T follicular helper cell (primary cell): ENCODE measurements at places on chromosomes 1 and 21.

GRCh38 chr1:95226781-95227660 is 7.0 kb upstream of the RWDD3 start:
- DNase-seq = no peak

DNA sequence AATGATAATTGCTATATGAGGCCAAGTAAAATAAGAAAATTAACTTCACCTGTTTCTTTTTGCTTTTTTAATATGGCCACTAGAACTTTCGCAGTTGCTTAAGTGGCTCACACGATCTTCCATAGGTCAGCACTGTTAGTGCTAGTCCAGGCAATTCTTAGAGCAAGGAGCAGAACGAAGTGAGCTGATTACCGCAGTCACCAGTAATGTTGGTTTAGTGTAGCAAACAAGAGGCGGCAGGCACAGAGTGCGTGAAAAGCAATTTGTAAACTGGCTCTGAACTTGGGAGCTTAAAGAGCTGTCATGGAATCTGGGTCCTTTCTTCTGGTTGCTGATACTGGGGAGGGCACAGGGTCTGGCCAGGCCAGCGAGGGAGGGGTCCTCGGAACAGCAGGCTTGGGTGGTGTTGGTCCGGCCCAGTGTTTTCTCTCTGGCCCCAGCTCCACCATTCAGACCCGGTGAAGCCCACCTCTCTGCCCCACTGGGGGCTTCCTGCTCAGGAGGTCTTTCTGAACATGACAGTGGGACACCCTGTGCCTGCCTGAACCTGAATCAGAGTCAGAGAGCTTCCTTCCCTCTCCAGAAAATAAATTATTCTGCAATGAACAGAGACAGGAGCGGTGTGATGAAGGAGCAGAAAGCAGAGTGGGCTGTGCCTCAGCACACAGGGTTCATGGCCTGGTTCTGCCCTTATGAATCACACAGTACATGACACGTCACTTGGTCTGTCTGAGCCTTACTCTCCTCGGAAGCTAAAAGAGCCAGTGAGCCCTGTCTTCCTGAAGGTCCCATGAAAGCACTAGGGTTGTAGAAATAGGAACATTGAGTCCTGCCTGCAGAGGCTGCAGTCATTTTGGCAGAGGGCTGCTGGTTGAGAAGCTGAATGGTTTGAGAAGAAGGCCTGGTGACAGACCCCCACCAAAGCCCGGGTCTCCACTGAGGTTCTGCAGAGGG is 11.9 kb downstream of the ETS2 start:
- no peak for DNase-seq

- DNase-seq = no peak
Measured at GRCh38 chr21:44643741-44644310, 2.4 kb upstream of the KRTAP10-11 start.

GRCh38 chr1:227856147-227856858 is 40.8 kb downstream of the PRSS38 start:
- no peak for DNase-seq

DNA sequence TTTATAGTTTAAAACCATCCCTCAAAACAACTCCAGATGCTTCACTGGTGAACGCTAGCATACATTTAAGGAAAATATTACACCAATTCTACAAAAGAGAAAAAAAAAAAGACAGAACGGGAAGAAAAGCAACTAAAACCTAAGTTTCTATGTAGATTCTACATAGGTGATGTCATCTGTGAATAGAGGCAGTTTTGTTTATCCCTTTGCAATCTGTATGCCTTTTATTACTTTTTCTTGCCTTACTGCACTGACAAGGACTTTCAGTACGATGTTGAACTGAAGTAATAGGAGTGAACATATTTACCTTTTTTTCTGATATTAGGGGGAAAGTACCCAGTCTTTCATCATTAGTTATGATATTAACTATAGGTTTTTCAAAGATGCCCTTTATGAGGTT is 101.7 kb upstream of the HAO2 start:
- DNase-seq = no peak

- DNase-seq = no peak
Measured at GRCh38 chr1:238753252-238753651, 633.1 kb upstream of the CHRM3 start.

GRCh38 chr1:59703918-59704378 is 110.8 kb upstream of the HOOK1 start:
- no peak for DNase-seq

DNA sequence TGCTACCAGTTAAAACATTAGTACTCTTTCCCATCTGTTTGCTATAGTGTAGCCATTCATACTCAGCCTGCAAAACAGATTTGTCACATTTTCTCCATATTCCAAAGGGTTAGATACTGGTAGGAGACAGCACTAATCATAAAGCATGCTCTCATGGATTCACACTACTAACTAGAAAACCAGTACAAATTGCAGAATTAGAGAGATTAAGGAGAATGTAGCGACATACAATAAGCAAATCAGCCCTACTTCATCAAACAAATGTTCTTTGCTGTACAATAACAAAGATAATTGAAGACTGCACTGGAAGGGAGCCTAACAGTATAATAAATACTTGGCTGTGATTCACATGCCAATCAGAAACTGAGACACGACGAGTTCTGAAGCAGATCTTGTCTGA is 368.0 kb upstream of the PRMT6 start:
- no peak for DNase-seq

GRCh38 chr1:212290608-212291007 is 5.4 kb downstream of the PPP2R5A start:
- no peak for DNase-seq

GRCh38 chr1:43272576-43273571 is 3.1 kb downstream of the TMEM125 start:
- DNase-seq = no peak

GRCh38 chr21:24294171-24294570 is 1313.1 kb downstream of the MRPL39 start:
- no peak for DNase-seq

DNA sequence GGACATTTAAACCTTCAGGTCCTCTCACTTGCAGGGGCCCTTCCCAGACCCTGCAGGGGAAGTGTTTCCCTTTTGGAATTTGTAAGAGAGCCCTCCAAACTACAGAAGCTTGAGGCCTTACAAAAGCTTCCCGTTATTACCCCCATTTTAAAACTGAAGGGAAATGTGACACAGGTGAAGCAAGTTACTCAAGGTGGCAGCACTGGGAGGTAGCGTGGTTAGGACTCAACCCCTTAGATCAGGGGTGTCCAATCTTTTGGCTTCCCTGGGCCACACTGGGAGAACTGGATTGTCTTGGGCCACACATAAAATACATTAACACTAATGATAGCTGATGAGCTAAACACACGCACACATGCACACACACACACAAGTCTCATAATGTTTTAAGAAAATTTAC is 15.8 kb upstream of the ZC3H12A start:
- no peak for DNase-seq

GRCh38 chr1:203685168-203685567 is 58.5 kb downstream of the ATP2B4 start:
- no peak for DNase-seq

DNA sequence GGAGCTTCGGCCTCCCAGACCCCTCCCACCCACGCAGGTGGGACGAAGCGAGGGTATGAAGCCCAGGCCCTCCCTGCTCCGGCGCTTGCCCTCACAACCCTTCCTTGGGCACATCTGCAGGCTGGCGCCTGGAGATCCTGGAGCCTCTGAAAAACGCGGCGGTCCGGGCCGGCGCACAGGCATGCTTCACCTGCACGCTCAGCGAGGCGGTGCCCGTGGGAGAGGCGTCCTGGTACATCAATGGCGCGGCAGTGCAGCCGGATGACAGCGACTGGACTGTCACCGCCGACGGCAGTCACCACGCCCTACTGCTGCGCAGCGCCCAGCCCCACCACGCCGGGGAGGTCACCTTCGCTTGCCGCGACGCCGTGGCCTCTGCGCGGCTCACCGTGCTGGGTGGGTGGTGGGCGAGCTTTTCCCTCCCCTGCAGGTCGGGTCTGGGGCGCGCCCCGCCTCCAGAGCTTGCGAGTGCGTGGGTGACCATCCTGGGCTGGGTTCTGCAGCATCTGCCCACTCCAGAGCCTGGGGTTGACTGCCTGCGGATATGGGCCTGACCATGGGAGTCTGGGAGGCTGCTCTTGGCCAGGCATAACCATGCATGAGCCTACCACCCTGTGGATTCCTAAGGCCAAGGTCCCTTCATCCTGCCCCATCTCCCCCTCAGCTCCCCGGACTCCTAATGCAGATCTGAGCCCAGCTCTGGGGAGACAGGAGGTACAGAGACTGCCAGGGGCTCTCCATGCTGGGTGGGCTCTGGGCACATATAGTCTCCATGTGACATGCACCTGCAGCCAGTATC is 89.8 kb downstream of the TRIM11 start:
- no peak for DNase-seq

DNA sequence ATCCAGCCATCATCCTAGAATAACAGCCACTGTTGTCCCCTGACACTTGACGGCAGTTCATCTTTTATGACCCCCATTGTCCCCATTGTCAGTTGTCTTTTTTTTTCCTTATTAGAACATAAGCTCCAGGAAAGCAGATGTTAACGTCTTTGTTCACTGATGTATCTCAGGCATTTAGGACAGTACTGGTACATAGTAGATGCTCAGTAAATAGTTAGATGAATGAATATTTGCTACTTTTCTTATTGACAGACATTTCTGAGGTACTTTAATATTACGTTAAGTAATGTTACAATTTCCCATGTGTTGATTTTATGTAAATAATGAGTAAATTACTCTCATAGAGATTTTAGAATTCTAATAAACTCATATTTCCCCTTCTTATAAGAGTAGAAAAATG is 69.5 kb downstream of the ADARB1 start:
- no peak for DNase-seq

- DNase-seq = no peak
Measured at GRCh38 chr1:4133297-4133938, 233.3 kb upstream of the C1orf174 start.

DNA sequence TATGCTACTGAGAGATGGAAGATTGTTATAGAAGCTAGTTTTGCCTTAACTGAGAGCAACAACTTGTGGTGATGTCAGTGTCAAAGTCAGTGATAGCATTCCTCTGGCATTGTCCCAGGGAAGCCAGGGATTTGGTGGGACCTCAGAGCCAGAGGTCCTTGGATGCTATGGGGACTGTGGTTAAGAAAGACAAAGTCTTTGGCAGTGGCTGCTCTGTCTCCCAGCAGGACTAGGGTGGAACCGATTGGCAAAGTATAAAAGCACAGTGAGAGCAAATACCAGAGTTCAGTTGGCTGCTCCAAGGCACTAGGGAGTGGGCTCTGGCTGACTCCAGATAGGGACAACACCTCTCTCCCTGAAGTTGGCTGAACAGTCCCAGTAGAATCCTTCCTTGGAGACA is 104.8 kb downstream of the GDAP2 start:
- no peak for DNase-seq

GRCh38 chr1:227731696-227732585 is 3.2 kb downstream of the JMJD4 start:
- no peak for DNase-seq

- no peak for DNase-seq
Measured at GRCh38 chr21:45792682-45793383, 149.3 kb downstream of the PCBP3 start.

DNA sequence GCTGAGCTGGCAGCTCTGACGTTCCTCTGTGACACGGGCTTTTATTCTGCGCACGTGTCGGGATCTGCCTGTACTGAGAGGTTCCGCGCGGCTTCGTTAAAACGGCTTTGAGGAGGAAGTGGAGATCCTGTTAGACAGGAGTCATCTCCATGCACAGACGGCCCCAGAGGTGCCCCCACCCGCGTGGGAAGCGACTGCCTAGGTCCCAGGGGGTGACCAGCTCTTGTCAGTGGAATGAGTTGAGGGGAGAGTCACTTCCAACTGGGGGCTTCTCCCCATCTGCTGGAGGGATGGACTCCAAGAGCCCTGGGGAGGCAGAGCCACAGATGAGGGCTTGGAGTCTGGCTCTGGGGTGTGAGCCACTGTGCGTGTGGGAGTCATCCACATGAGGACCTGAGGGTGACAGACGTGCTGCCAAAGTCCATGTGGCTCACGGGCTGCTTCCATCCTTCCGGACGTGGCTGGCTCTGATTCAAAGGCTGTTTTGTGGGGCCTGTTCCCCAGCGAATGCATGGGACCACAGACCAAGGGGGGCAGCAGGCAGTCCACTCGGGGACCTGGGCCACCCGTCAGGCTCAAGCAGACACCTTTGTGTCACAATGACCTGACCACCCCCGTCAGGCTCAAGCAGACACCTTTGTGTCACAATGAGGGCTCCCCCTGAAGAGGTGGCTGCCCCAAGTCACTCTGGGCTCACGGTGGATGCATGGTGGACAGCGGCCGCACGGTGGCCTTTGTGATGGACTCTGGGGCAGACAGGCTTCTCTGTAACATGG is 26.8 kb downstream of the PTTG1IP start:
- DNase-seq = peak; percentile 17

DNA sequence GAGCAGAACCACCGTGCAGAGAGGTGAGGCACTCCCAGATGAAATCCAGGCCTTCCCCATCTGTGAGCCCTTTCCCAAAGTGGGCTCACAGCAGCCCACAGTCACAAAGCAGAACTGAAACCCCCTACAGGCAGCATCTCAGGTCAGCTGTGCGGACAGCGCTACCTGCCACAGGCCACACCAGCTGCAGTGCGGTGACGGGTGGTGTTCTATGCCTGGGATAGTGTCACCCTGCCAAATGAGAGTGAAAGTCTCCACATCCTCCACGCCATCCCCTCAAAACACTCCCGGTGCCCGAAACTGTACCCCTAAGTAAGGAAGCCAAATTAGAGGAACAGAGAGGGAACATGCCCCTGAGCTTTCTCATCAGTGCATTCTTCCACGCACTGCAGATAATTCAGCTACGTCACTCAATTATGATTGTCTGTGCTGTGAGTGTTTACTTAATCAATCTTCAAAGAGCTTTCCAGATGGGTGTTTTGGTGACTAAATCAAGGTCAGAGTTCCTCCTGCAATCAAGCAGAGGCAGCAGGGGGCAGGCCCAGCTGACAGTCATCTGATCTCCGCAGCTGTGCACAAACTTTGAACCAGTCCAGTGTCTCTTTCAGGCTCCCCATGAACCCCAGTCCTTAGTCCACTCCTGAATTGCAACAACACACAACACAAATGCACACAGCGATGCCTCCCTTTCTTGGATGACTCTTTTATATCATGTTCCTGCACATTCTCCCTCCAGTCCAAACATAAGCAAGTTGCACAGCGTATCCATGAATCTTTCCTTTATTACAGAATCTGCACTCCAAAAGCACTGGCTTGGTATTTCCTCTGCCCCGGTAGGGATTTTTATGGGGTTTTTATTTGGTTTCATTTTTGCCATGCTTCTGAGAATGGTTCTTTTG is 150.0 kb downstream of the TOMM20 start:
- peak; percentile 59 for DNase-seq

- DNase-seq = no peak
Measured at GRCh38 chr1:171994293-171994692, 153.0 kb downstream of the DNM3 start.

- DNase-seq = peak; percentile 43
Measured at GRCh38 chr1:8858888-8859706, 19.4 kb downstream of the ENO1 start.

GRCh38 chr1:55190109-55190508 is 25.1 kb downstream of the USP24 start:
- no peak for DNase-seq

- no peak for DNase-seq
Measured at GRCh38 chr21:41765973-41766882, 624 bp downstream of the RIPK4 start.
